CD4-positive, alpha-beta T cell treated with Interleukin-17A for 1 hour (primary cell): ENCODE measurements at places on chromosomes 4 and X.

GRCh38 chr4:36551697-36552214 is 270.3 kb downstream of the DTHD1 start:
- DNase-seq: no peak

- no peak for DNase-seq
These were observed 350.2 kb upstream of the BOD1L1 start for GRCh38 chr4:13977746-13978145.

- peak; percentile 5 for DNase-seq
These were observed 162.3 kb upstream of the MAMLD1 start for GRCh38 chrX:150200820-150201287.

- DNase-seq: no peak
These were observed 91.0 kb downstream of the PHOX2B start for GRCh38 chr4:41657561-41657960.

DNA sequence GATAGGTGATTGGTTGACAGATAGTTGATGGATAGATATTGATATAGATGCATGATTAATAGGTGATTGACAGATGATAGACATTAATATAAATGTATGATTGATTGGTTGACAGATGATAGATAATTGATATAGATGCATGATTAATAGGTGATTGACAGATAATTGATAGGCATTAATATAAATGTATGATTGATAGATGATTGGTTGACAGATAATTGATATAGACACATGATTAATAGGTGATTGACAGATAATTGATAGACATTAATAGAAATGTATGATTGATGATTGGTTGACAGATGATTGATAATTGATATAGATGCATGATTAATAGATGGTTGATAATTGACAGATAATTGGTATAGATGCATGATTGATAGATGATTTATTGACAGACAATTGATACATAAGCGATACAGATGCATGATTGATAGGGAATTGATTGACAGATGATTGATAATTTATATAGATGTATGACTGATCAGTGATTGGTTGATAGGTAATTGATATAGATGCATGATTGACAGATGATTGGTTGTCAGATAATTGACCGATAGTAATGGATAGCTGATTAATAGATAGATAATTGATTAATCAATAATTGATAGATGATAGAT is 44.9 kb upstream of the PPP2R3B start:
- DNase-seq: no peak

GRCh38 chr4:1600211-1600780 is 83.8 kb downstream of the FAM53A start:
- DNase-seq: no peak

DNA sequence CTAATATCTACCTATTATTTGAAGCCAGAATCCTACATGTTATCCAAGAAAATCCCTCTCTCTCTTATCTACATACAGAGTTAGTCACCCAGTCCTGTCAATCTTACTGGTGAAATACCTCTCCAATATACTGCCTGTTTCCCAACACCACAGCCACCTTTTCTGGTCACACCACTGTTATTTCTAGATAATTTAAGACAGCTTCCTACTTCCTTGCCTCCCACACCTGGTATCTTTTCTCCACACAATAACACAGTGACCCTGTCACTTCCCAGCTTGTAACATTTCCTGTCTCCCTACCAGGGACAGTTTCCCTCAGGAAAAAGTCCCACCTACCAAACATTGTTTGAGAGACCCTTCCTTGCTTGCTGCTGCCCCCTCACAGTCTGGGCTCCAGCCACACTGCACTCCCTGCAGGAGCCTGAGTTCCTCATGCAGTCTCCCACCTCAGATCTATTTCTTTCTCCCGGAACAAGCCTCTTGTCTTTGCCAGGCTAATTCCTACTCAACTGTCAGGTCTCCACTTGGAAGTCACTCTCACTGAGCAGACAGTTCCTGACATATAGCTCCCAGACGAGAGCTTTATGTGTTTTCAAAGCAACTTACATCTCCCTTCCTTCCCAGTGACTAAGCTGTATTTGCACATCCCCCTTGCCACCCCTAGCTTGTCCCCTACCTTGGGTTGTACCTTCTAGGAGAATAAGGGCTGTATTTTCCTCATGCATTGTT is 73.6 kb upstream of the QRFPR start:
- DNase-seq: no peak

GRCh38 chrX:115504167-115504566 is 56.8 kb upstream of the PLS3 start:
- DNase-seq: no peak

DNA sequence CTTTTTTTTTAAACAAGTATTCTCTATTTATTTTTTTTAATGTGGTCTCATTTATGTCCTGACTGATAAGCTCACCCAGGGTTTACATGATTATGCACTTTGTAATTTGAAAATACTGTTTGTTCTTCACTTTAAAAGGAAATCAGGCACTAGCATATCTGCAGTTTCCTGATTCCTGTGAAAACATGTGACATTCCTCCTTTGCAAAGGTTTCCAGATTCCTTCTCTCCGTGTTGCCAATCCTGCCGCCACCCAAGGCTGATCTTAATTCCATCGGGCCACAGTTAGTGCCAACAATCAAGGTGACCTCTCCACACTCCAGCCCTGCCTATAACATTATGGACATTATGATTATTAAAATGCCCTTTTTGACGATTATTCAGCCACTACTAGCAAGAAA is 225.4 kb downstream of the PCDH7 start:
- no peak for DNase-seq

- no peak for DNase-seq
These were observed 34.9 kb downstream of the STX18 start for GRCh38 chr4:4506961-4507360.

- no peak for DNase-seq
These were observed 359.1 kb downstream of the ZNF674 start for GRCh38 chrX:46185923-46186810.
